Stimulated activated CD8-positive, alpha-beta memory T cell treated with anti-CD3 and anti-CD28 coated beads, Interleukin-2, amount 100 ng/mL, for 1 hour (primary cell): ENCODE measurements at places on chromosomes 6 and 20.
A peak's percentile ranks its signal among the peaks of the same experiment; 100 is the strongest.

DNA sequence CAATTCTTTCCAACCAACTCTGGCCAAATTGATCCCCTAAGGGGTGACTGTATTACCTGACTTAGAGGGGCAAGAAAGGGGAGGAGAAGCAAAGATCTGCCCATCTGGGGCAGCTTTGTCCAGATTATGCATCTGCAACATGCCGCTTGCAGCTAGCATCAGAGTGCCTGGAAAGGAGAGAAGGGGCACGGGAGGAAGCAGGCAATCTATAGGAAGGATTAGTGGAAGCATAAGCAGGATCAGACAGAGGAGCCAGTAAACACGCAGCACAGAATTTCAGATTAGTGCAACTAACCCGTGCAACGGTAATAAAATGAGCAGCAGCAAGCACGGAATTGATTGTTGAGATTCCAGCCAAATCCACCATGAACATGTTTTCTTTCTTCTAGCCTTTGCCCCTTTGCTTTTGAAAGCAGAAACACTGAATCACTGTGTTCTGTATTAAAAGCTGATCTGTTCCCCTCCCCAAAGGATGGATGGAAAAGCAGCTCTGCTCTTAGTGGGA lies 643.6 kb upstream of the CHD6 start:
- no peak for DNase-seq

- no peak for DNase-seq
Observed at GRCh38 chr6:132128424-132128823, 177.3 kb upstream of the CCN2 start.

- no peak for DNase-seq
Observed at GRCh38 chr6:29628419-29629281, 4.3 kb downstream of the GABBR1 start.

DNA sequence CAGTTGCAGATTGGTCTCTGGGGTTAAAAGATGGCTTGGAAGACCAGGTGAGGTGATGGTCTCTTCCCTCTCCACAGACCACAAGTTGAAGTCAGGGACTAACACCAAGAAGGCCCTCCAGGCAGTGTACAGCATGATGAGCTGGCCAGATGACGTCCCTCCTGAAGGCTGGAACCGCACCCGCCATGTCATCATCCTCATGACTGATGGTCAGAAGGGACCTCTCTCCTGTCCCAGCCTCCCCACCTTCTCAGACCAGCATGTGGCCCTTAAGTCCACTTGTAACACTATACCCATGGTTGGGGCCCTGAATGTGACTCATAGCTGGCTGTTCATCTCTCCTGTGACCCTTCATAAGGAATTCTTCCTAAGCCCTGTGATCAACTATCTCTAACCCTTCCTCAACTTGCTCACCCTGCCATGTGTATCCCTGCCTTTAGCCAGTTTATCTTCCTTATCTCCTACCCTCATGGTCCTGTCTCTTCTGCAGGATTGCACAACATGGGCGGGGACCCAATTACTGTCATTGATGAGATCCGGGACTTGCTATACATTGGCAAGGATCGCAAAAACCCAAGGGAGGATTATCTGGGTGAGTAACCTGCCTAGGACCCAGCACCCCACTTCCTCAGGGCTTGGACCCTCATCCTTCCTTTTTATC lies 3.0 kb downstream of the CFB start:
- DNase-seq = no peak

DNA sequence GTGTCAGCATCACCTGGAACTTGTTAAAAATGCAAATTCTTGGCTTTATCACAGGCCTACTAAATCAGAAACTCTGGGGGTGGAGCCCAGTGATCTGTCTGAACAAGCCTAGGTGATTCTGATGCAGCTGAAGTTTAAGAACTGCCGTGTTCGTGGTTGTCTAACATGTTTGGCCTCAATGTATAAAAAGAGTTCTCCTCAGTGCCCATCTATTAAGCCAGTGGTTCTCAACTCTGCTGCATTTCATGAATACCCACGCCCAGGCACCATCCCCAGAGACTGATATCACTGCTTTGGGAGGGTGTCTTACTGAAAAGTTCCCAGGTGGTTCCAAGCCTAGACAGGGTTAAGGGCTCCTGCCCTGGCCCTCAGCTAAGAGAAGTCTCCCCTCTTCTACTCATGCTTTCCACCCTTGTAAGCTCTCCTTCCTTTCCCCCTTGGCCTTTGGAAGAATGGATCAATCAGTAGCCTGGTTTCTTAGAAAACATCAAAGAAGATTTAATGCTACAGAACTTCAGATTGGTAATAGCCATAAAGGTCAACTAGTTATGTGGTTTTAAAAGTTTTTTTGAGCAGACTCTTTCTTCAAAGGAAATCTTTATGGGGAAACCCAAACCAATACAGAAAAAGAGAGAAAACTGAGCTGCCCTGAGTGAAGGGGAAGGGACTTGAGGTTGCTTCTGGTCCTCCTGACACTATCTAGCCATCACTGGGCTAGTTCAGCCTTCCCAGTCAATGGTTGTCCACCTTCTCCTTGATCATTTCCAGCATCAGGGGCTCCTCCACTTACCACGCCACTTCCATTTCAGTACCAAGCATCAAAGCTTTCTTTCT lies 38.9 kb upstream of the TNFAIP3 start:
- DNase-seq = no peak

DNA sequence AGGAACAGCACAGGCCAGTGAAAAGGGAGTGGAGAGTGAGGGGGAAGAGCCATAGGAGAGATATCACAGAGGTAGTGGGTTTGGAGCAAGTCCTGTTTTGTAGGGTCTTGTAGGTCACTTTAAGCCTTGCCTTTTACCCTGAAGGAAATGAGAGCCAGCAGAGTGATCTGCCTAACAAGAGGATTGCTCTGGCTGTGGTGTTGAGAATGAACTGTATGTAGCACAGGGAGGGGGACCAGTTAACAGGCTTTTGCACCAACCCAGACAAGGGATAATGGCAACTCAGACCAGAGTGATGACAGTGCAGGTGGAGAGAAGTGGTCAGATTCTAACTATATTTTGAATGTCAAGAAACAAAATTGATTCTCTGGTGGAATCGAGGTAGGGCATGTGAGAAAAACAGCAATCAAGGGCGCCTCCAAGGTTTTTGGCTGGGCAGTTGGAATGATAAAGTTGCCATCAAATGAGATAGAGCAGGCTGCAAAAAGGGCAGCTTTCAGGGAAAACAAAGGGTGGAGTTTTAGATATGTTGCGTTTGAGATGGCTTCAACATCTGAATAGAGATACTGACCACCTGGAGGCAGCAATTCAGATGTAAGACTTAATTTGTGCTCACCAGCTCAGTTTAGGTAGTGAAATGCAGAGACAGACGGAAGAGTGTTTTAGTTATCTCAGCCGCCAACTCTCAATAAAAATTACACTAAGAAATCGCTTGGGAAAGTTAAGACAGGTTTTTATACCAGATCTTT lies 134.4 kb upstream of the BTBD3 start:
- DNase-seq = no peak

- DNase-seq = peak; percentile 65
Observed at GRCh38 chr6:33288921-33289783, at the start of the genes PFDN6 and WDR46. Gene PFDN6 (plus strand): TSS chr6:33289601. CDS start chr6:33289857, 256 bp downstream. Gene WDR46 (minus strand): TSS chr6:33289239. CDS start chr6:33289170, 69 bp downstream.

DNA sequence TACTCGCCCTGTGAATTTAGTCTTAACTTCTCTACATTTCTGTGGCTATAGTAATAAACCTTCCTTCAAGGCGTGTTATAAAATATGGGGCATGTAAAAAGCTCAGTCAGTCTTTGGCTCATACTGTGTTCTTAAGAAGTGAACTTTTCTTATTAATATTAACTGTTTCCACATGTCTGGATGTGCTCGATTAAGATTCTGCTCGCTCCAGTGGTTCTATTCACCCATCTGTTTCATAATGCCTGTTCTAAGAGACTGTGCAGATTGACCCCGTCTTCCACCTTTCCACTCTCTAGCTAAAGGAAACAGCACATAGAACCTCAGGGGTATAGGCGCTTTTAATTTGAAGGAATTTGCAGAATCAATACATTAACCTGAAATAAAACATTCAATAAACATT lies 99.9 kb downstream of the L3MBTL3 start:
- DNase-seq = no peak

DNA sequence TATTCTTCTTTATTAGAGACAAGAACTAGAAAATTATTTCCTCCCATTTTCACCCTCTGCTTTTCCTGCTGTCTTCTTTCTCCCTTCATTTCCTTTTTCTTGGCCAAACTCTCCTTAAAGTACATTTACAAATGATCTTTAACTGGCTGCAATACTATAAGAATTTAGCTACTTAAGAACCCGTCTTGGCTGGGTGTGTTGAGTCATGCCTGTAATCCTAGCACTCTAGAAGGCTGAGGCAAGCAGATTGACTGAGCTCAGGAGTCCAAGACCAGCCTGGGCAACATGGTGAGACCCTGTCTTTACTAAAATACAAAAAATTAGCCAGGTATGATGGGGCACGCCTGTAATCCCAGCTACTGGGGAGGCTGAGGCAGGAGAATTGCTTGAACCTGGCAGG lies 39.3 kb upstream of the SRPK1 start:
- DNase-seq = no peak
